ENCODE measurements at places on chromosomes 3 and 15. TPM values are rescaled to one million over a fixed set of nuclear protein-coding genes. Genes with fewer than 3 reads are reported as not detected.
A peak's percentile ranks its signal among the peaks of the same experiment; 100 is the strongest.

GRCh38 chr3:87997966-87998365 lies 60.8 kb downstream of the CGGBP1 start:
- no peak overlapping the region for H3K4me3 ChIP-seq
- no peaks in the 10 kb centered on the region for H3K36me3 ChIP-seq
- DNase-seq = no peak
- no peak overlapping the region for H3K27ac ChIP-seq
- peaks cover 1% of the 10 kb centered on the region for H3K4me1 ChIP-seq
- no peaks in the 10 kb centered on the region for H3K27me3 ChIP-seq

DNA sequence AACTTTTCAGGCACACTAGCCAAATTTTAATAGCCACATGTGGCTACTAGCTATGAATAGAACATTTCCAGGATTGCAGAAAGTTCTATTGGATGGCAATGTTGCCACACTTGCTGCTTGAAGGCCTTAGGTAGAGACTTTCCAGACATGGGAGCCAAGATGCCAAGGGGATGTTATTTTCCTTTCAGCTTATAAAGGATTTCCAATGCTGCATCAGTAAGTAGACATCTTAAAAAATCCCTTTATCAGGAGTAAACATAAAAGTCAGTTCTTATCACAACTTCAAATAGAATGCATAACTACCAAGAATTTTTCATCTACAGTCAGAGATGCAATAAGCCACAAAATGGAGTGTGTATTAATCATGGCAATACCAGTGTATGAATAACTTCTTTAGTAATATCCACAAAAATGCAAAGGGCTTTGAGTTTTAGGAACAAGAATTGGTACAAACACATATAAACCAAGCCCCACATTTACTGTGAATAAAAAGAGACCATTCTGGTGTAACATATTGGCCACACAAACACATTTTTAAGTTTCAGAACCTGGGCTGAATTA lies 457.1 kb upstream of the ADAMTS9 start:
- H3K4me1 ChIP-seq = peaks cover 58% of the 10 kb centered on the region
- H3K27ac ChIP-seq = peak overlapping the region; percentile 99
- peaks cover 11% of the 10 kb centered on the region for H3K27me3 ChIP-seq
- H3K4me3 ChIP-seq = no peak overlapping the region
- DNase-seq = no peak

DNA sequence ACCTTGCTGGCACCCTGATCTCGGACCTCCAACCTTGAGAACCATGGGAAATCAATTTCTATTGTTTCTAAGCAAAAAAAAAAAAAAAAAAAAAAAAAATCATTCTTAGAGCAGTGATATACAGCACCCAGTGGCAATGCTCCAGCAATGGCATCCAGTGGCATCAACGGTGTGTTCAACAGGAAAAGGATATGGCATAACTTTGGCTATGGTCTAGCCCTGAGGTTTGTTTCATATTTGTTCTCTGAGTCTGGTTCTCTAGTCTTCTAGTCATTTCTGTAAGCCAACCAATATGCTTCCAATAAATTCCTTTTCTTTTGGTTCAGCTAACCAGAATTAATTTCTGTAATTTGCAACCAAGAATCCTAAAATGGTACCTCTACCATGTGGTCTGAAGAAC lies 19.2 kb downstream of the DENND4A start:
- peaks cover 23% of the 10 kb centered on the region for H3K4me1 ChIP-seq
- no peaks in the 10 kb centered on the region for H3K27me3 ChIP-seq
- no peaks in the 10 kb centered on the region for H3K36me3 ChIP-seq
- no peak for DNase-seq
- H3K27ac ChIP-seq = no peak overlapping the region
- H3K4me3 ChIP-seq = no peak overlapping the region

- H3K4me3 ChIP-seq = peak overlapping the region; percentile 56
- H3K27ac ChIP-seq = no peak overlapping the region
- peaks cover 30% of the 10 kb centered on the region for H3K4me1 ChIP-seq
- no peak for DNase-seq
- peaks cover 55% of the 10 kb centered on the region for H3K27me3 ChIP-seq
These were observed 49.0 kb upstream of the EPHB3 start for GRCh38 chr3:184512621-184513020.

GRCh38 chr3:126084768-126085180 lies 850 bp upstream of the SLC41A3 start:
- H3K4me3 ChIP-seq = peak overlapping the region; percentile 62
- H3K36me3 ChIP-seq = peaks cover 28% of the 10 kb centered on the region
- no peak for DNase-seq
- peaks cover 13% of the 10 kb centered on the region for H3K4me1 ChIP-seq

- H3K4me3 ChIP-seq = no peak overlapping the region
- H3K27me3 ChIP-seq = no peaks in the 10 kb centered on the region
- H3K4me1 ChIP-seq = peaks cover 2% of the 10 kb centered on the region
These were observed 458.5 kb downstream of the AGBL1 start for GRCh38 chr15:86538141-86538540.

DNA sequence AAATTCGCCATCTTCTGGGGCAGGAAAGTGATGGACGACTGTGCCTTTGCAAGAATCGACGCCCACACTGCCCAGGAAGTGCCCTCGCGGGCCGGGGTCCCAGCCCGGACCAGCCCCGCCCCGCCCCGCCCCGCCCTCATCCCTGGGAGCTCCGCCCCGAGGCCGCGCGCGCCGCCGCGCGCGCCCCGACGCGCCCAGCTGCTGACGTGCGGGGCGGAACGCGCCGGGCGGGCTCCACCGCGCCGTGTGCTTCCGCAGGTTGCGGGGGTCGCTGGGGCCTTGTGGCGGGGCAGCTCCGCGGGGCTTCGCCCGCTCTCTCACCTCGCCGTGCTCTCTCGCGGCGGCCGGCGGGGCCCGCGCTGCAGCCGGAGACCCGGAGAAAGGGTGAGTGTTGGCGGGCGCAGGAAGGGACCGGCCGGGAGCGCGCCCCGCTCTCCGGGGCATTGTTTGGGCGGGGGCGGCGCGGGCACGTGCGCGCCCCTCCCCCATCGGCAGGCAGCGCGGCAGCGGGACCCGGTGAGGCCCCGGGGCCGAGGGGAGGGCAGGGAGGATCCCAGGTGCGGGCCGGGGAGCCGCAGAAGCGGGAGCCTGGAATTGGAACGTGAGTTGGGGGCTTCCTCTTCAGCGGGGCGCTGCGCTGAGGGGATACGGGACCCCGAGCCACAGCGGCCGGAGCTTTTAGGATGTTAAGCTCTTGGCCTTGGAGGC lies at the start of gene YEATS2:
TSS of gene YEATS2 (plus strand) at position 188 of the 708 bp plus-strand sequence. CDS start 17,366 bp downstream, outside the sequence.
- H3K27me3 ChIP-seq = no peaks in the 10 kb centered on the region
- peak; percentile 71 for DNase-seq
- H3K4me3 ChIP-seq = peak within 1 kb of the TSS; percentile 82
- peaks cover 40% of the 10 kb centered on the region for H3K4me1 ChIP-seq
- H3K36me3 ChIP-seq = peaks cover 5% of the 10 kb centered on the region

DNA sequence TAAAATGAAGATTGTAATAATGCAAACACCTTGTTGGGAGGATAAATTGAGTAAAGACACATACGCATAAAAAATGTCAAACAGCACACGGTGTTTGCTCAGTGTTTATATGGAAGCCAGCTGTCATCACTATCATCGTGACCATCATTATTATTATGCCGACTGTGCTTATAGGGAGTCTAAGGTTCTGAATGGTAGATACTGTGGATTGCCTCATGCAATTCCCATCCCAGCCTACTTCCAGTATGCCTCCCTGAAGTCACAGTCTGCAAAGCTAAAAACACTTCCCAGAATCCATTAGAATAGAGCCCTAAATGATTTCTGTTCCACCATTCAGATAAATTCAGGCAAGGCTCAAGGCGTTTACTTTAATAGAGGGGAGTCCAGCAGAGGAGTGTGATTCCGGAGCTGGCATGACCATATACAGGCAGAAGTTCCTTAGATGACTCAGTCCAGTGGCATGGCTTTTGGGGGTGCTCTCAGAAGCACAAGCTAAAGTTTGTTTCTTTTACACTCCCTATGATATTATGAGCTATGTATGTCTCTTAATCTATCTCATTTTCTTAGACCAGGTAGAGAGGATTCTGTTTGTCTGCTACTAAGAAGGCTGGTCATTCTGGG lies 148.7 kb downstream of the MEX3B start:
- DNase-seq = no peak
- H3K4me3 ChIP-seq = no peak overlapping the region
- peaks cover 3% of the 10 kb centered on the region for H3K4me1 ChIP-seq
- no peak overlapping the region for H3K27ac ChIP-seq

DNA sequence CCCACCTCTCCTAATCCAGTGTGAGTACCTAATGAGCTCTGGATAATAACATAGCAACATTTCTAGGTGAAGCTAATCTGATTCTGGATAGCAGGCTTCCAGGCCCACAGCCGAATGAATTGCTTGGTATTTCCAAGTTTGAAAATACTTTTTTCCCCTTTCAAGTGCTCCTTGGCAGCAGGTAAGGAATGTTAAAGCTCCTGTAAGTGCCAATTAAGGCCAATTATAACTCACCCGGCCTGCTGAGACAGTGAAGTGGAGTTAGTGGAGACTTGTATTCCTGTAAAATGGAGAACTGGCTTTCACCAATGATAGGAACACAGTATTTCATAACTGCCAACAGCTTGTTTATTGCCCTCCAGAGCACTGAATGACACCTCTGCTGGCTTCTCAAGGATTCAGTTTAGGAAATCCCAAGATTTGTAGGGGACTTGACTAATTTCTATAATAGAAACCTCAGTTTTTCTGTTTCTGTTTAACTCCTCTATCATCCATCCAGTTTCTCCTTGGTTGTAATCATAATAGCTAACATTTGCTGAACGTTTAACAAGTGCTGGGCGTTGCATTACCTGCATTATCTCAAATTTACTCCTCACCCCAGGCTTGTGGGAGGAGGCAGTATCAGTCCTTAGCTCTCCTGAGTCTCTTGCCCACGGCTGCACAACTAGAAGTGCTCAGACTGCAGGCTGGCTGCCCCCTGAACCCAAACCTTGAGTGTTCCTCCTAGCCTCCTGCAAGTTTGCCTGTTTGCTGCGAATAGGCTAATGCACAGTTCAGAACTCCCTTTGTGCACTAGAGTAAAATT lies 52.7 kb upstream of the SCAANT1 start:
- no peak overlapping the region for H3K4me3 ChIP-seq
- H3K4me1 ChIP-seq = peaks cover 68% of the 10 kb centered on the region
- peak overlapping the region; percentile 69 for H3K27ac ChIP-seq
- no peaks in the 10 kb centered on the region for H3K36me3 ChIP-seq
- no peaks in the 10 kb centered on the region for H3K27me3 ChIP-seq

TNFSF10 gene
- 0.39 TPM for total RNA-seq

SELENOK gene
- 34.4 TPM for total RNA-seq

GOLGA6A gene
- 6.0 TPM for total RNA-seq

Measured in WTC11 (cell line).